ENCODE measurements at places on chromosomes 11 and 22.

DNA sequence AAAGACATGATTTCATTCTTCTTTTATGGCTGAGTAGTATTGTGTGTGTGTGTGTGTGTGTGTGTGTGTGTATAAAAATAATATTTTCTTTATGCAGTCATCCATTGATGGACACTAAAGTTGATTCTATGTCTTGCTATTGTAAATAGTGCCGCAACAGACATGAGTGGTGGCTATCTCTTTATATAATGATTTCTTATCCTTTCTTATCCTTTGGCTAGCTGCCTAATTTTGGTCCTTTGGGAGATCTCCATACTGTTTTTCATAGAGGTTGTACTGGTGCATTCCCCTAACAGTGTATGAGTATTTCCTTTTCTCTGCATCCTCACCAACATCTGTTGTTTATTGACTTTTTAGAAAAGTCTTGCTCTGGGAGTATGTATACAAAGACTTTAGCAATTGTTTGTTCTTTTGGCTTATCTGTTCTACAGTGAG, 107.0 kb downstream of the STIM1 start:
- no peak for DNase-seq

- DNase-seq: no peak
Observed at GRCh38 chr11:24005202-24005876, 491.5 kb upstream of the LUZP2 start.

DNA sequence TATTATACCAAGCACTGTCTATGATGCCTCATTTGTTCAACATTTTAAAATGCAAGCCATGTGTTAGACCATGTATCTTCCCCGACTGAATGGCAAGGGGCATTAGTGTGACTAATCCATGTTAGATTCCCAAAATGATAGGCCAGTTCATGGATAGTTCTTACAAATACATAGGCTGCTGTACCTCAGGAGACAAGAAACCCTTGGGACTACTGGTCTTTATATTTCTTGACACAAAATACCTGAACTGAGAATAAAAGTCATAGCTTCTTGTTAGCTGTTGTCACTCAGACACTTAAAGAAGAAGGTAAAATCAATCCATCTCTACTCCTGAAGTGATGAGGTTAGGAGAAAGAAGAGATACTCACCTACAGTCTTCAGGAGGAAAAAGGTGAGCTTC, at the start of gene OR8D4:
OR8D4 (plus strand) TSS at position 301 of the 400 bp plus-strand sequence. CDS start 4,265 bp downstream, outside the sequence.
- no peak for DNase-seq

GRCh38 chr22:42945736-42946135, 69.2 kb downstream of the PACSIN2 start:
- no peak for DNase-seq

GRCh38 chr11:26620282-26621045, 48.4 kb upstream of the MUC15 start:
- no peak for DNase-seq

DNA sequence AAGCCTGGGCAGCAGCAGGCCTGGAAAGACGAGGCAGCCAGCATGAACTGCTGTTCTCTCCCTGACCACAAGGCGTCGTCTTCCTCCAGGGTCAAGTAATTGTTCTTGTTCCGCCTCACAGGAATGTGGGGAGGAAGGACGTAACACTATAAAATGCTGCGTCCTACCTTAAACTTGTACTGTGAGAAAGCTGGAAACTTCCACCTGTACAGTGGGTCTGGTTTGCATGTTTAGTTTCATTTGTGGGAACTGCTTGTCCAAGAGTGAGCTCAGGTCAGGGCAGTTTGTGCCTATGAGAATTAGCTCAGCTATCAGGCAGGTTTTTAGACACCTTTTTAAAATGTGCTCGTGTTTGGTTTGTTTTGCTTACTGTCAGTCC, 55.2 kb downstream of the PANX1 start:
- peak; percentile 10 for DNase-seq

GRCh38 chr11:45928535-45929215, 6.2 kb downstream of the LARGE2 start:
- no peak for DNase-seq

DNA sequence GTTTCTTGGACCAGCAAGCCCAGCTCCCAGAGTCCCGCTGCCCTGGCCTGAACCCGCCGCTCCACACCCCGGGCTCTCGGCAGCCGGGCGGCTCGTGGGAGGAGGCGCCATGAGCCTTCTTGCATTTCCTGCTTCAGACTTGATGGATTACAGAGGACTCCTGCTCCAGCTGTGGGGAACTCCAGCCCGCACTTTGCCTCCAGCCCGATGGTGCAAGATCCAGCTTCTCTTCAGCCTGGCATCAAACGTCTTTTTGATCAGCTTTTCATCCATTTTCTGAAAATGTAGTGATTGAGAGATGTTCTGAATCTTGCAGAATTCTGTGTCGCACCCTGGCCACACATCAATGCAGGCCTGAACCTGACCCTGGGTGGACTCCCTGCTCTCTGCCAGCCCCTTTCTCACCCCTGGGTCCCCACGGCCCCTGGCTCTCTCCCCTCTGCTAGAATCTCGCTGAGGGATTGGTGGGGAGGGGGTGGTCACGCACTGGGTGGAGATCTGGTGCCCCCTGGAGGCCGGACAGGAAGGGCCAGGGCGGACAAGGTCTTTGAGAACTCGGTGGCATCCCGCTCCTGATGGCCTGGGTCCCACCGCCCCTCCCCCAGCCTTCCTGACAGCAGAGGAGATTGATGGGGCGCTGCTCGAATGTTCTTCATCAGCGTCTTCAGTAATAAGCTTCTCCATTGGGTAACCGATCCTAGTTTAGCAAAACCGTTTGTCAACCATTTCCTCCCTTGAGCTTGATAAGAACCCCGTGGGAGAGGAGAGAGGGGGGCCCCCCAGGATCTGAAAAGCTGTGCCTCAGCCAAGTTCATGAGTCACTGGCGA, 12.1 kb upstream of the NFAM1 start:
- peak; percentile 72 for DNase-seq

- DNase-seq: no peak
Observed at GRCh38 chr11:15815246-15816195, 540.8 kb downstream of the SOX6 start.

DNA sequence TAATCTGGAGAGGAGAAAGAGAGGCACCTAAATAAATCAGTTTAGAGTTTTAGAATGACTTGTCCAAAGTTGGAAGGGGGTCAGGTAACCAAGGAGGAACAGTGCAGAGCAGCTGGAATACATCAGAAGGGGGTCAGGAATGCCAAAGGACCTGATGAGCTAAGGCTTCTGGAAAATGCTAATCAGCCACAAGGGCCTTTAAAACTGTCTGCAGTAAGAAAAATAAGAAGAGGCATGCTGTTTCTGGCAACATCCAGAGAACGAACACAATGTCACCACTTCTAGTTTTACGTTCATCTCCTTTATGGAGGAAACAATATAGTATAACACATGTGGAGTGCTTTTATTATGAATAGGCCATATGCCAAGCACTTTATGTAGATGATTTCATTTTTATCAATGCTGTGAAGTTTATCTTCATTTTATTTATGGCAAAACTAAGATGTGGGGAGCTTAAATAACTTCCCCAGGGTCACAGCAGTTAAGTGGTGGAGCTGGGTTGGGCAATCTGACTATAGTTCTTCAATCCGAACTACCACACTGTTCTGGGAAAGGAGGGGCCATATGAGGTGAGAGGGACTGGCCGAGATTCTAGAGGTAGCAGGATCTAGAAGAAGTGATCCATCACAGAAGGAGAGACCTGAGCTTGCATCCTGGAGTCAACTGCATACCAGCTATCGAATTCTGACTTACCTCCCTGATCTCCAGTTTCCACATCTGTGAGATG, 22.6 kb downstream of the ACO2 start:
- no peak for DNase-seq

Data from stimulated activated CD4-positive, alpha-beta T cell treated with anti-CD3 and anti-CD28 coated beads, Interleukin-12 subunit alpha, Interleukin-12 subunit beta, amount 100 ng/mL, for 4 hours (primary cell).